ENCODE measurements at places on chromosomes 16 and 17.

DNA sequence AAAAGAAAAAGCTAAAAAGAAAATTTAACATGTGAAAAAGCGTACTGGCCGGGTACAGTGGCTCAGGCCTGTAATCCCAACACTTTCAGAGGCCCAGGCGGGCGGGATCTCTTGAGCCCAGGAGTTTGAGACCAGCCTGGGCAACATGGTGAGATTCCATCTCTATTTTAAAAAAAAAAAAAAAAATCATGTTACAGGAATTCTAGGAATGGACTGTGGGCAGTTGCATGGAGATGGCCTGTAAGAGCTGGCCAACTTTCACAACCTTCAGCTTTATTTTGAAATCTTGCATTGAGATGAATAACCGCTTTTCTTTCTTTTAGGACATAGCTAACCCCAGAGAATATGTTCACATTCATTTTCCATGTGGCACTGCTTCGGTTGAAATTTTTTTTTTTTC, 8.2 kb upstream of the CIAO3 start:
- DNase-seq = no peak

DNA sequence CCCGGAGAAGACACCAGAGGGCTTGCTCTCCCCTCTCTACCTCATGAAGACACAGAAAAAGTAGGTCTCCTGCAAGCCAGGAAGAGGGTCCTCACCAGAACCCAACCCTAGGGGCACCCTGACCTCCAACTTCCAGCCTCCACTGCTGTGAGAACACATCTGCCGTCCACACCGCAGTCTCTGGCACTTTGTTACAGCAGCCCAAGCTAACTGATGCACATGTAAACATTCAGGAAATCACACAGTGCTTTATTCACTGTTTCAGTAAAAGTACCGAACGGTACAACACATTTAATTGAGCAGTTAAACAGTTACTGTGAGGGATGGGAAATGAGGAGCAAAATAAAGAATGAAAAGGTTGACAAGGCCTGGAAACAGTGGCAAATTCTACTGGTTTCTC, 18.3 kb downstream of the FANCA start:
- no peak for DNase-seq

DNA sequence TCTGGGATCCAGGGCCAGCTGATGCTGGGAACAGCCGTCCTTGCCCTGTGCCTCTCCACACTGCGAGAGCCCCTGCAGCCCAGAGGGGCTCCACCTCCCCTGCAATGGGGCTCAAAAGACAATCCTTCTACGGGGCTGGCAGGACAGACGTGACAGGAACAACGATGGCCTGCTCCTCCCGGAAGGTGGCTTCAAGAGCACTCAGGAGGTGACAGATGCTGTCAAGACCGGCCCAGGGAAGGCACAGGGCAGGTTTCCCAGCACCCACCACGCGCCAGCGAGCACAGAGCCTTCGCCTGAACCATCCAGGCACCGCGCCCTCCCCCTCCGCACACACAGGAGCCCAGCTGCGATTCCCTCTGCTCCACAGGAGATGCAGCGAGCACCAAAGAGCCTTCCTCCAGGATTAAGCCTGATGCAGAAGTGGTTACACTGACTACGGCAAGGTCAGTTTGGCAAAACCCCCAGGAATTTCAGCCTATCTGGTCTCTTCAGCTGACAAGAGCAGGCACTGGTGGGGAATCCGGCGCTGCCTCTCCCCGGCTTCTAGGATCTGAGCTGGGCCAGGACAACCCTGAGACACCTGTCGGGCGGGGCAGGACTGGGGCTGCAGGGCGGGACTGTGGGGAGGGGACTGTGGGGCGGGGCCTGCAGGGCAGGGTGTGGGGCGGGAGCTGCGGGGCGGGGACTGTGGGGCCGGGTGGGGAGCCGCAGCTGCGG, 103.4 kb downstream of the ZNF778 start:
- no peak for DNase-seq

GRCh38 chr17:9291912-9292560, 270.7 kb downstream of the NTN1 start:
- peak; percentile 12 for DNase-seq

- peak; percentile 48 for DNase-seq
Measured at GRCh38 chr16:88742896-88743605, 36.7 kb downstream of the CTU2 start.

GRCh38 chr17:57895382-57896060, 45.7 kb upstream of the MRPS23 start:
- no peak for DNase-seq

DNA sequence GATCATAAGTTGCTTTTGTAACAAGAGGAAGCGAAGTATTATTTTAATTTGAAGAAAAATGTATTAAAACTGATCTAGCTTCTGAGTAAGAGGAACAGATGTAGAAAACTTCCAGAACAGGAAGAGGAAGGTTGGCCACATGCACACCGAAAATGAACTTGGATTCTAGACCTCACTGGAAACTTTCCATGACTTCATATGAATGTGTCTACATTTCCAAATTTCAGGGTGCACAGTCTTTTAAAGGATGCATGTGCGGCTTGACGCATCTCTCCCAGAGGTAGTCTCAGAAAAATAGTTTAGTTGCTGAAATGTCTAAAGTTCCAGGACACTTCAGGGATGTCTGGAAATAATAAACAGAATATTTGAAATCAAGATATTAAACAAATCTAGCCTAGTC, 275.1 kb upstream of the MYOCD start:
- no peak for DNase-seq

- DNase-seq = peak; percentile 73
Measured at GRCh38 chr17:55424893-55425540, 3.4 kb upstream of the MMD start.
